Stimulated activated CD4-positive, alpha-beta T cell treated with anti-CD3 and anti-CD28 coated beads, Interleukin-4, amount 100 ng/mL, for 24 hours (primary cell): ENCODE measurements at places on chromosomes 11 and 22.

- DNase-seq, result no peak
Observed at GRCh38 chr11:21768388-21768787, 424.5 kb upstream of the ANO5 start.

GRCh38 chr11:28107191-28107749, 686 bp downstream of the KIF18A start:
- DNase-seq, result peak; percentile 8

- no peak for DNase-seq
Observed at GRCh38 chr11:93249459-93250220, 51.8 kb upstream of the SLC36A4 start.

DNA sequence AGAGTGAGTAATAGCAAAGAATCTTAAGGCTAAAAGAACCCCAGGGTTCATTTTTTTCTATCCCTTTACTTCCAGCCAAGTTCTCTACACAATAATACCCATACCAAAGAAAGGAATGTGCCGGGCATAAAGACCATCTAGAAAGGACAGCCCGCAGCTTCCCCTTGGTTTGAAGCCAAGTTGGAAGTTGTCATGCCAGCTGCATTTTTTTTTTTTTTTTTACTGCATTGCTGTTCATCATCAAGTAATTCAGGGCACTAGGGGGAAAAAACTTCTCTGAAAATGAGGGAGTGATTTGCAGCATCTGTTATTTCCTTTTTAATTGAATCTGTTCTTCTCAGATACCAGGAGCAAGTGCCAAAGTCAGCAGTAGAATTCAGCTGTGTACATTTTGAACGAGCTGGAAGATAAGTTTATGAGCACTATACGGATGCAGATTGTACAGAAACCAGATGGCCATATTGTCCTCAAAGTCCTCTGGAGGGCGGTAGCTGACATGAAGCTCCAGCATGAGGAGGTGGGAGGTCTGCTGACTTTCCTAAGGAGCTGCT, 56.4 kb downstream of the UBASH3B start:
- DNase-seq, result no peak

- DNase-seq, result no peak
Observed at GRCh38 chr11:123255909-123256308, 60.9 kb upstream of the CLMP start.

DNA sequence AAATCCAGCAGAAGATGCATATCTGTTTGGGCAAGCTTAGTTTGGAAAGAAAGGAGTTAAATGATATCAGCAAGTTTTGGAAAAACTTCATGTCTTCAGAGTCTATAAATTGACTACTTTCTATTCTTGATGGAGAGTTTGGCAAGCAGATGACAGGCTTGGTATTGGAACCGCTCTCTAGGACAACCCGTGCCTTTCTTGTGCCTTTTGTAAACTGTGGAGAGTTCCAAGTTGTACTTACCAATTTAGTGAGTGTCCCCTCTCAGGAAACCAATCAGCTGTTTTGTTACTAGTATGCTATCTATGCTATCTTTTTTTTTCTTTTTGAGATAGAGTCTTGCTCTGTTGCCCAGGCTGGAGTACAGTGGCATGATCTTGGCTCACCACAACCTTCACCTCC, 43.7 kb upstream of the CTTN start:
- no peak for DNase-seq

DNA sequence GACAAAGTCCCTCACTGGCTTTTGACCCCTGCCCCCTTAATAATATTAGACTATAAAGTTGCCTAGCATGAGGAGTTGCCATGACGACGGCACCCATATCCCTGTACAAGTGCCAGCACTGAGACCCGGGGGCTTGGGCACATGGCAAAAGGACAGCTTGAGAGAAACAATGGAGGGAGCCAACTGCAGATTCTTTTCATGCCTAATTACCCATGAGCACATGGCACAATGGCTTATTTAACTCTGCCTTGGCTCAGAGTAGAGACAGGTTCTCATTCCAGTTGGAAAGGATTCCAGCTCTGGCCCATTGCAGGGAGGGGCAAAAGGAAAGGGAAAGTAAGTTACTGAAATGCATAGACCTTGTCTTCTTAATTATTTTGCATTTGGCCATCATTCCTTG, 261.2 kb upstream of the UBASH3B start:
- DNase-seq, result no peak

GRCh38 chr11:21262992-21263391, 593.6 kb downstream of the NELL1 start:
- no peak for DNase-seq

DNA sequence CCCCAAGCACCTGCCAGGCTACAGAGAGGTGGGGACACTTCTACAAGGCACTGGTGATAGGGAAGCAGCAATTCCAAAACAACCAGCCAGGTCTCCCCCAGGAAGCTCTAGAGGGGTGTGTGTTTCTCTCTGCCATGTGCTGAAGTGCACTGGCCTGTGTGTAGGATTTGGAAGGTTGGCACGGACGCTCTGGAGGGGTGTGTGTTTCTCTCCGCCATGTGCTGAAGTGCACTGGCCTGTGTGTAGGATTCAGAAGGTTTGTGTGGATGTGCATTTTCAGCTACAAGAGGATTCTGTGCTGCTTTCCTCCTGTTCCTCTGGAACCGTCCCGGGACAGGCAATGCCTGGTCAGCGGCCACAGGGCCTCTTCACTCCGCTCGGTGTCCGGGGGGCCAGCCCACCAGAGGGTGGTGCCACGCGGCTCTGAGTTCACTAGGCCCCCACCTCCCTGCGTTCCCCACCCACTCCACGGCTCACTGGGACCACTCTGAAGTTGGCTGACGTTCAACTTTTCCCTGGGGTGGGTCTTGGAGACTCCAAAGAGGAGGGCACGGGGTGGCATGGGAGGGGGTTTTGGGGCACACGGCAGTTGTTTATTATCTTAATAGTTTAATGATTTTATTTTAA, 552.8 kb downstream of the BRD1 start:
- no peak for DNase-seq

DNA sequence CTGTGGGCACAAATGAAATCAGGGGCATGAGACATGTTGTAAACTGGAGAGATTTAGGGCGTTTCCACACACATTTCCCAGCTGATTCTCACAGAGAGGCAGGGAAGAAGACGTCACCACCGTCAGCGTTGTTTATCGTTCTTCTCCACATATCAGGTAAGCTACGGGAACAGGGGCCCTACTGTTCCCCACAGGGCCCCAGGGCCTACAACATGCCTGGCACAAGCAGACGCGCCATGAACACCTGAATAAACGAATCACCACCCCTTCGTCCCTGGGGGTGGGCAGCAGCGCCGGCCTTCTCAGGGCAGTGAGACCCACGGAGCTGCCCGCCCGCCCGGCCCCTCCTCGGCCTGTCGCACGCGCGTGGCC, 342 bp downstream of the EFCAB6 start:
- DNase-seq, result no peak

DNA sequence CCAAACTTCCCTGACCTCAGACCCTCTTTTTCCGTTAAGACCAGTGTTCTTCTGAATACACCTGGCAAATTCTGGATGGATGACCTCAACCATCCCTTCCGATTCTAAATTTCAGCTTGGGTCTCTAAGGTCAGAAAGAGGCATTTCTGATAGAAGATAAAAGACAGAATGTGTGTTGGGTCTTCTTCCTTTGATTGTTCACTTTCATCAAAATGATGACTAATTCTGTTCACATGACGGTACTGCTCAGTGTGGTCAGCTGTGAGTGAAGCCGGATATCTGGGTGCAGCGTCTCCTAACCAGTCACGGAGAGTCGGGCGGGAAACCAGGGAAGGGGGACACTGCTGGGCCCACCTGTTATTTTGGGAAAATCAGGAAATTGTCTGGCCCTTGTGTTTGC, 151.6 kb upstream of the NAV2 start:
- DNase-seq, result no peak

DNA sequence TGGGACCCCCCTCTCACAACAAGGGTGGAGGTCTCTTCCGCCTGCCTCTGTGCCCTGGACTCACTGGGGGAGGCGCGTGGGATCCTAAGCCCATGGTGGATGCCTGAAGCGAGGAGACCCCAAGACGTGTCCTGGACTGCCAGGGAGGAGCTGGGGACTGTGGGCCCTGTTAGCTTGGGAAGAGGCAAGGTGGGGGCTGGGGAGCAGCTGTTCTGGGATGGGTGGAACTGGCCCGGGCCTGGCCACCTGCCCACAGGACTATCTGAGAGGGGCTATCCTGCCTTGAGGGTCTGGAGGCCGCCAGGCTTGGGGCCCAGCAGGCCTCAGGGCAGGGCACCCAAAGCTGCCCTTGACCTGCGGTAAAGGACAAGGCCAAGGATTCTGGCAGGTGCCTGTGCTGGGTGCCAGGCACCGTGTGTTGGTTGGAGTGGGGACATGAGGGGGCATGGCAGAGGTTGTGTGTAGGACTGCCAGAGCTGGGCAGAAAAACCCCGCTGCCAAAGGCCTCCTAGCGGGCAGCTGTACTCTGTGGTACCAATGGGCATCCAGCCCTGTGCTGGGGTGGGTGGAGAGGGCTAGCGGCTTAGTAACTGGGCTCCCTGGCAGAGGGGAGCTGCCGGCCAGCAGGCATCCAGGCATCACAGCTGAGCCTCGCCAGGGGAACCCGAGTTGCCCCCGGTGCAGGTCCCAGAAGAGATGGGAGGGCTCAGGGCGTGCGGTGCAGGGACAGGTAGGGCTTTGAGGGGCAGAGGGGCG, 670 bp downstream of the LSP1 start:
- DNase-seq, result no peak

GRCh38 chr11:19658344-19658743, 54.3 kb upstream of the NAV2 start:
- DNase-seq, result no peak

- DNase-seq, result no peak
Observed at GRCh38 chr22:23677701-23677995, 13.2 kb upstream of the RGL4 start.

- DNase-seq, result no peak
Observed at GRCh38 chr22:46147471-46148267, 2.7 kb upstream of the PPARA start.

- DNase-seq, result no peak
Observed at GRCh38 chr11:66337103-66337899, 1.1 kb upstream of the RIN1 start.

DNA sequence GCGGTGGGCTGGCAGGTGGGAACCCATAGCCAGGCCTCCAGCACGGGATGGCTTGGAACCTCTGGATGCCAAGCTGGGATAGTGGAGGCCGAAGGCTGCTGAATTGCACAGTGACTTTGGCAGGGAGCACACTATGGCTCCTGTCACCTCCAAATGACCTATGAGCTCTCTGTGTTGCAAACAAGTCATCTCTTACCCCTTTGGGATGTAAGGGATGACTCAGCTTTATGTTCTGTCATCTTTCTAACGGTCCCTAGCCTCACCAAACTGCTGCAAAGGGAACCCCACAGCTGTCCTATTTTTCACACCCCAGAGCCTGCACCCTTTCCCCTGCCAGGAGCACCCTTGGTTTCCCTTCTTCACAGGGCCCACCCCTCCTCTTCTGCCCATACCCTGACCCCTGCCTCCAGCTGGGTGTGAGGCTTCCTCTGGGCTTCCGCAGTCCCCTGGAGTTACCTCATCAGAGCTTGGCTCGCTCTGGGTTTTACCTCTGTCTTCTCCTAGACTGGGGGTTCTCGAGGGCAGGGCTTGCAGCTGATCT, 2.7 kb upstream of the SCUBE1 start:
- DNase-seq, result no peak

DNA sequence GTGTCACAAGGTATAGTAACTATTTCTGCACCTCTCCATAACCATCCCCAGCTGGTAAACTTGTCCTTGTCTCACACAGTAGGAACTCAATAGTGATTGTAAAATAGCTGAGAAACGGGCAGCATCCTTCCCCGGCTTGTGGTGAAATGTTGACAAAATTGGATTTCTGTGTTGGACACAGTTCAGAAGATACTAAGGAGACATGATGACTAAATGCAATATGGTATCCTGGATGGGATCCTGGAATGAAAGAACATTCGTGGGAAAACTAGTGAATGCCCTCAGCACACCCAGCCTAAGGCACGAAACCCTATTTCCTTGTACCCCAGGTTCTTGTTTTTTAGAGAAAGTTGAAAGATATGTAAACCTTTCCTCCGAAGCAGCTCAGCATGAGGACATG, 18.8 kb upstream of the OPCML start:
- no peak for DNase-seq

DNA sequence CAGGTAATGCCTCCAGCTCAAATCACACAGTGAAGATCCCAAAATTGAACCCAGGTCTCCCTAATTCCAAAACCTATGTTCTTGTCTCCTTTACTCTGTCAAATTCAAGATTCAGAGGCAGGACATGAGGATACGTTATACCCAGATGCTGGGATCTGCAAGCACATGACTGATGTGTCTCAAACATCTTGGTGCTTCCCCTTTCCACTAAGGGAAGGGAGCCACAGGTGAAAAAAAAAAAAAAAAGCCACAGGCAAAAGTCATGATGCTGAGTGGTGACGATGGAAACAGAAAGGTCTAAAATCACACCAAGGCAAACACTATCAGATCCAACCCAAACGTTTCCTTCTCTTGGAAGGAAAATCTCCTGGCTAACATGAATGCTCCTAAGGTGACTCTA, 24.0 kb downstream of the ABTB2 start:
- no peak for DNase-seq

DNA sequence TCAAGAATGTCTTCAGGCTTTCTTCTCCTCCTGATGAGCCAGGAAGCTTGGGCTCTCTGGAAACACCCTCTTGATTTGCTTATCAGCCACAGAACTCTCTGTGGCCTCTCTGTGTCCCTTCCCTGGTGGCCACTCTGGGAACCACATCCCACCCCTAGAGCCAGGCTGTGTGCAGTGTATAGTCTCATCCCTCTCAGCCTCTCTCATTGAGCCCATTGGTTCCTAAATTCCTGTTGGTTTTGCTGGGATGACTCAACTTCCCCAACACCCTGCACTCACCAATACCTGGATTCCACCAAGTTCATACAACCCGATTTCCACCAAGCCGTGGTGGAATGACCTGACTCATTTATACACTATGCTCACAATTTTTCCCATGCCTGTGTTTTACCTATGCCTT, 5.2 kb downstream of the IRAG1 start:
- DNase-seq, result no peak

GRCh38 chr22:49391436-49391835, 436.2 kb downstream of the BRD1 start:
- DNase-seq, result no peak

- no peak for DNase-seq
Observed at GRCh38 chr11:135027461-135027860, 615.4 kb upstream of the B3GAT1 start.

GRCh38 chr11:36288442-36289225, 590 bp downstream of the COMMD9 start:
- no peak for DNase-seq

GRCh38 chr11:92332986-92333385, 108.4 kb downstream of the FAT3 start:
- DNase-seq, result no peak

GRCh38 chr11:101127699-101128570, 1.7 kb downstream of the PGR start:
- DNase-seq, result no peak

- no peak for DNase-seq
Observed at GRCh38 chr11:68028802-68029545, 1.5 kb upstream of the NDUFS8 start.
